ENCODE measurements at places on chromosomes 2 and 18.

- DNase-seq, result no peak
Observed at GRCh38 chr2:102283996-102284395, 27.4 kb upstream of the IL1RL1 start.

GRCh38 chr18:77071061-77071460 lies 61.5 kb downstream of the MBP start:
- DNase-seq, result no peak

DNA sequence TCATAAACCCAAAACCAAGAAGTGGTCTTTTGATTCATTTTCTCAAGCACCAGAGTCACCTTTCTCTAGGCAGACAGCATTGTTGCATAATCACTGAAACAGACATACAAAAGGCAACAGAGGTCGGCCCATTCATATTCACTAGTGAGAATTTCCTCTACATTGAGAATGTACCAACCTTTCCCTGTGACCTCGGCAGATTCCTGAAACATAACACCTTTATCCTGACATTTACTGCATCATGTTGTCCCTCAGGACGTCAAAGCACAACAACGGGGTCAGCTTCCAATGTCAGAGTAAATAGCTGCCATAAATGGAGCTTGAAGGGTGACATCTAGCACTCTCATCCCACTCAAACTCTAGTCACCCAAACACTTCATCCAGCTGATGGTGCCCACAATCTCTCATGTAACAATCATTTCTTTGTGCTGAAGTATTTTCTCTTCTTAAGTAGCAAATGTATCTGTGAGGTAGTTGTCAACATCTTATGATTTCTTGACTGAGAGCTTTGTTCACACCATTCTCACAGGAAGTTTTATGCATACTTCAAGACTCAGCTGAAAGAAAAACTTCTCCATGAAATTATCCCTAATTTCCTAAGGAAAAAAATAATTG lies 802.6 kb upstream of the CHAC2 start:
- no peak for DNase-seq

DNA sequence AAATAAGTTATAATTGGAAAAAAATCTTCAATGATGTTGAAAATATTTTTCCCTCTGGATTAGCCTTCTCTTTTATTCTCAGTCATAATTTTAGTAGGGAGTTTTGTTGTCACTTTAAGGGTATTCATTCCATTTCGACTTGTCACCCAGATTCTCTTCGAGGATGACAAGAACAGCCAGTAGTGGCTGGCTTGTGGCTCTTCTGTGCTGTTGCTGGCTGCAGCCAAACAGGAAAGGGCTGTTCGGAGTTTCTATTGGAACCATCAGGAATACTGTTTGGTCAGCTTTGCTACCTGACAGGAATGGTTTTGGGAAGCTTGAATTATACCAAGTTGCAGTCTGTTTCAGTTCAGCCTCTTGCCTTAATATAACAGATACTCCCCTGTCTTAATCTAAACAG lies 41.6 kb downstream of the MGAT5 start:
- no peak for DNase-seq

- no peak for DNase-seq
Observed at GRCh38 chr2:200405599-200406298, 99.3 kb downstream of the SPATS2L start.

GRCh38 chr2:85905891-85906290 lies 17.1 kb upstream of the ST3GAL5 start:
- DNase-seq, result no peak

GRCh38 chr2:181977661-181978350 lies 7.8 kb upstream of the PPP1R1C start:
- no peak for DNase-seq

DNA sequence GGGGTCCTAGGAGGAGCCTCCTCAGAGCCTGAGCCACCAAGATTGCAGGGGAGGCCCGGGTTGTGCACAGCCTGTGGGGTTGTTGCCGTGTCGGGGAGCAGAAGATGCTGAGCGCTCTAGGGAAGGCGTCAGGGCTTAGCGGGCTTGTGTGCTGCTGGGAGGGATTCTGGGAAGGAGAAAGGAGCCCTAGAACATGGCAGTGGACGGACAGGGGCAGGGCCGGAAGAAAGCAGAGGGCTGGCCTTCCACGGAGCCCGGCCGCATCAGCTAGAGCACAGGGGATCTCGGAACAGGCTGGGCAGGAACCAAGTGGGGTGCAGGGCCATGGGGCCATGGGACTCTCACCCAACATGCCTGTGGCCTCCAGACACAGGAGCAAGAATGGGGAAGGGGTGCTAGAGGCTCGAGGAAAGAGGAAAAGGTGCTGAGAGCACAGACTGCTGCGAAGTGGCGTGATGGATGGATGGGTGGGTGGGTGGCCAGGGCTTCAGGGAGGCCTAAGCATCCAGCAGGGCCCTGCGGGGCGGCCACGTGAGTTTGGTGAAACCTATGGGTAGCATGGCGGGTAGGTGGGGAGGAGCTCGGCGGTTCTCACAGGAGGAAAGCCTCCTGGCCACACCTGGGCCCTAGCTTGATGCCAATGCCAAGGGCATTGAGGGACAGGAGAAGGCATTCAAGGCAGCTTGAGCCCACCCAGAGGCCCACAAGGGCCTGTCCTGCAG lies 35.8 kb downstream of the MTERF4 start:
- DNase-seq, result no peak

GRCh38 chr2:218871345-218872302 lies 9.0 kb upstream of the WNT10A start:
- DNase-seq, result no peak

GRCh38 chr2:132824716-132825115 lies 154.7 kb upstream of the LYPD1 start:
- DNase-seq, result no peak

- DNase-seq, result peak; percentile 89
Observed at GRCh38 chr2:177031438-177032180, 181.0 kb upstream of the HNRNPA3 start.

DNA sequence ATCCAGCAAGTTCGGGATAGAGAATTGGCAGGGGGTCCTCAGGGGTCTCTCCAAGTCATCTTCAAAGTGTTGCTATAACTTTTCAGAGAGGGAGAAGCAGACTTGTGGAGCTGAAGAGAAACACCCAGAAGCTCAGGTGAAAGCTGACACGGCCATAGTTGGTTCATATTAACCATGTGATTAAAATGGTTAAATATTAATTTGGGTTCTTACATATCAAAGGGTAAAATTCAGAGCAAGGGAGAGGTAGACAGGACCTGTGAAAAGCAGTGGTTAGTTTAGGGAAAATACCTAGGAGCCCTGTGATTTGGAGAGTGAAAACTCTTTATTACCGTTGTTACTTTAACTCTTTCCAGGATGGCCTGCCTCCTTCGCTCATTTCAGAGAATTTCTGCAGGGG lies at the start of gene UGT1A6:
Gene UGT1A6 (plus strand): TSS at position 243 of the 400 bp plus-strand sequence. CDS start 115 bp downstream, at position 358.
- no peak for DNase-seq

- DNase-seq, result no peak
Observed at GRCh38 chr2:101775092-101775491, 77.6 kb downstream of the MAP4K4 start.

GRCh38 chr2:36770542-36771287 lies 74.2 kb downstream of the VIT start:
- DNase-seq, result peak; percentile 6

GRCh38 chr18:27825689-27826088 lies 351.2 kb downstream of the CDH2 start:
- DNase-seq, result no peak

- DNase-seq, result no peak
Observed at GRCh38 chr2:176002688-176003210, 682 bp upstream of the LNPK start.

GRCh38 chr2:113895301-113895700 lies 5.4 kb downstream of the ACTR3 start:
- no peak for DNase-seq

DNA sequence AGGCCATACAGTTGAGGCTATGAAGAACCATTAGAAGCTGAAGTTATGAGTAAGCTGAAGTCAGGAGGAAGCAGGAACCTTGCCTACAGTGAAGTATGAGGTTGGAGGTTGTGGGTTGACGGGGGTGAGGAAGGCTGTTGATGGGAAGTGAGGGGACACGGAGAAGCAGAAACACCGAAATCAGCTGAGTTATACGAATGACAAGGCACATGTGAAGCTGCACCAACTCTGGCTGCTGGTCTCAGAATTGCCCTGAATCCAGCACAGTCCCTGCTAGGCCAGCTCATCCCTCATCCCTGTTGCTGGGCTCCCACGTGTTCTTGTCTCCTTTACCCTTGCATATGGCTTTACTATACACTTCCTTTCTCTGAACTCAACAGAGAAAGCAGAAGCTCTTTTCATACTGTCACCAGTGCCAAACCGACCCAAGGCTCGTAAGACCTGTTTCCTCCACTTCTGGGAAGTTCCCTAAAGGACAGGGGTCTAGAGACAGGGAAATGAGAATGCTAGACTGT lies 9.2 kb upstream of the TMEM247 start:
- DNase-seq, result no peak

- DNase-seq, result no peak
Observed at GRCh38 chr2:234676783-234677450, 180.0 kb upstream of the ARL4C start.

GRCh38 chr2:198325359-198325758 lies 521.0 kb downstream of the PLCL1 start:
- no peak for DNase-seq

DNA sequence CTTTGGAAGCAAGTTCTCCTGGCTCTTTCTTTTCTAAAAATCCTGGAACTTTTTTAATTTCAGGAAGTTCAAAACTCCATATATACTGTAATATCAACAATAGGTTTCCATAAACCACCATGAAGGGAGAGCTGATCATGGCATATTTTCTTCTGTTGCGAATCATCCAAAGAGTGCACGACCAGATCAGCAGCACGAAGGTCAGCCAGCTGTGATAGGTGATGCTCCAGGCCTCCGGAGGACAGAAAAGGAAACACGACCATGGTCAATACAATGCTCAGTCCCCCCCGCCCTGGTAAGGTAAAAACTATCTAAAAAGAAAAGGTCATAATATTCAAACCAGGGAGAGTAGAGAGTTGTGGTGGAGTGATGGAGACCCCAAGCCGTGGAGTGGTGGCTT lies 268.9 kb downstream of the NAPG start:
- DNase-seq, result no peak

DNA sequence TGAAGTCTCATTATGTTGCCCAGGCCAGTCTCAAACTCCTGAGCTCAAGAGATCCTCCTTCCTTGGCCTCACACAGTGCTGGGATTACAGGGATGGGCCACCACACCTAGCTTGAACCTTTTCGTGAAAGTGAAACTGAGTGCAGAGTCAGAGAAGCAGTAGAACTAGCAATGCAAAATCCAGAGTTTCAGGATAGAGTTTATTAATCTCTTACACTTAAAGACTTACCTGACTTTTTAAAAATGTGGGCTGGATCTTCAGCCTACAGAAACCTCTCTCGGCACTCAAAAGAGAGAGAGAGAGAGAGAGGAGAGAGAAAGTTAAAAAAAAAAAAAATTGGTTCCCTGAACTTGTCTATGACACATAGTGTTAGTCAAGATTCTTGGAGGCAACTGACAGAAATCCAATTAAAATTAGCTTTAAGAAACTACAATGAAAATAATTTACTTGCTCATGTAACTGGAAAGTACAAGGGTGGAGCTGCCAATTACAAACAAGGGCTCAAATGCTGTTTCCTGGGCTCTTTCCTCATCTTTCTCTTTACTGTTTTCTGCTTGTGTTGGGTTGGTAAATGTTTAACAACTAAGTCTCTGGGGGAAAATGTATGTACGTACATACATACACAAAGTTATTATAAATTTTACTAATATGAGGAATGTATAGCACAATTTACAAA lies 98.1 kb upstream of the CERS6 start:
- DNase-seq, result no peak

GRCh38 chr2:74374509-74375205 lies 5.5 kb downstream of the DCTN1 start:
- peak; percentile 89 for DNase-seq

- no peak for DNase-seq
Observed at GRCh38 chr2:12253167-12253778, 463.5 kb upstream of the TRIB2 start.

GRCh38 chr2:56729212-56729611 lies 545.4 kb downstream of the CCDC85A start:
- no peak for DNase-seq

GRCh38 chr2:63189026-63189425 lies 138.4 kb downstream of the OTX1 start:
- no peak for DNase-seq

DNA sequence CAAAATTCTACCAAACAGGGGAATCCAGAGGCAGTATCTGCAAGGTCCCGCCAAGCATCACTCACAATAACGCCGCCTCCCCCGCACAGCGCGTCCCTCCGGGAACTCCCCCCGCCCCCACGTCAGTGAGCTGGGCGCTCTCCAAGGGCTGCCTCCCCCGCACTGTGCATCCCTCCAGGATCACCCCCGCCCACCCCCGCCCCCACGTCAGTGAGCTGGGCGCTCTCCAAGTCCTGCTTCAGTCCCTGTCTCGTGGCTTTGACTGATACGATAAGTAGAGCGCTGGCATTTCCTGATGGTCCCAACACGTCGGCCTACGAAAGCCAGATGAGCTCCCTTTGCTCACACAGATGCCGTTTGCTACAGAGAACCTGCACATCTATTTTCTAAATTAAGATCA lies 130.7 kb upstream of the TPO start:
- no peak for DNase-seq

DNA sequence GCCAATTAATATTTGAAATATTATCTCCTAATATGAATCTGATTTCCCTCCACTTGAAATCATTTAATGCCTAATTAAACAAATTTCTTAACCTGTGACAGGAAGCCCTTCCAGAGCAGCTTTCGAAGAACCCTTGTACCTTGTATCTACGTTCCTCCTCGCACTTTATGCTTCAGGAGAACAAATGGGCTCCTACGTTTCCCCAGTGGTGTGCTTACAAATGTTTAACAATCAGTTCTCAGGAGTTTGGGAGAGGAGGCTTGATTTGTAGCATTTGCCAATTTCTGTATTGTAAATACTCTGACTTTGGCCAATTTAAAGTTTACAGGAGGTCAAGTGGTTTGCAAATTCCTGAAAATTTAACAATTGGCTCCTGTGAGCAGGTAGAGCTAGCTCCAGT lies 327.8 kb downstream of the THSD7B start:
- no peak for DNase-seq

- DNase-seq, result no peak
Observed at GRCh38 chr18:55047546-55047945, 88.3 kb upstream of the CCDC68 start.

DNA sequence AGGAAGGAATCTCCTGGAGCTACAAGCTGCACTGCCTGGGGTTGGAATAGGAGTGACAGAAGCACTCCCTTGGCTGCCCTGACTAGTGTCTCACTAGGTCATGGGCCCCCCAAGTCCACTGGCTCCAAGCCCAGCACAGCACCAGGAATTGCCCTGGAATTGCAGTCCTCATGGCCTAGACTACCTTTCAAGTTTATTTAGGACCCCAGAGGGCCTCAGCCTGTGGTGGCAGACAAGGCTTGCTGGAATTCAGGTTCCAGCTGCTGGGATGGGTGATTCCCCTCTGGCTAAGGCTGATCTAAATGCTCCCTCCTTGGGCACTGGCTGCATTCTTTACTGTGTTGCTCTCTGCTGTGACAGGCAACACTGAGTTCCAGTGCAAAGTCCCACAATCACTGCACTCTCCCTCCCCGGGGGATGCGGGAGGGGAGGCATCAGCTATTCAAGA lies 14.0 kb downstream of the STRADB start:
- DNase-seq, result no peak
